Calu3 (cell line): ENCODE measurements at places on chromosomes 12 and 14. TPM values are rescaled to one million over a fixed set of nuclear protein-coding genes. Genes with fewer than 3 reads are reported as not detected.

Gene CFAP251
- total RNA-seq = 3.8 and 5.0 TPM in 2 replicates

Gene SRRM4
- not detected in 2 replicates for total RNA-seq

DNA sequence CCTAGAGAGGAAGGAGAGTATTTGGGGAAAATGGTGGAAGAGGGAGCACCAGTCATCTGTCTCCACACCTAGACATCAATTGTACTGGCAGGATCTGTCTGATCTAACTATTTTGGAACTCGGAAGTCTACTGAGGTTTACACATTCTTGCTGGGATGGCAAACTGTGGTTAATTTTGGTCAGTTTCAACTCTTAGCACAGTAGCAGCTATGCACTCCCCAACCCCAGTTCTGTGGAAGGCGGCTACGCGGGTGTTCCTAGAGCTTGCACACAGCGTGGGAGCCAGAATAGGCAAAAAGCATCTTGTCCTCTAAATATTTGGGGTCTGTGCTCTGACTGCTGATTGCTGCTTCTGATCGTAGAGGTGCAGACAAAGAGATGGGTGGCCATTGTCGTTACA is 33.8 kb downstream of the TECPR2 start:
- DNase-seq = no peak

- DNase-seq = no peak
Measured at GRCh38 chr12:120366341-120366705, 2.6 kb downstream of the MSI1 start.

GRCh38 chr14:45112896-45113781 is 21.1 kb downstream of the FKBP3 start:
- DNase-seq = no peak

DNA sequence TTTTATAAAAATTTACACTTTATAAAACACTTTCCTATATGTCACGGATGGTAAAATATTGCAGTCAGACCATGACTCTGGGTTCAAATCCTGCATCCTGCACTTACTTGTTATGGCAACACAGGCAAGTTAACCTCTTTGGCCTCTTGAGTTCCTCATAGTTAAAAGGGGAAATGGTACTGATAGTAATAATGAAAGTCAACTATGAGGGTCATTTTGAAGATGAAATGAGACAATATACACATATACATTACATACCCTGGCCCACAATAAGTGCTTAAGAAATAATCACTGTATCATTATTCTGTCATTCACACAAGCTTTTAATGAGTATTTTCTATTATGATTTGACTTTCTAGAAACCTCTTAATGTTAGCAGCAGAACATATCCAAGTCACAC is 64.4 kb downstream of the C12orf42 start:
- no peak for DNase-seq

GRCh38 chr14:68719634-68720384 is 73.1 kb downstream of the ZFP36L1 start:
- no peak for DNase-seq
